Bladder microvascular endothelial cell (primary cell): ENCODE measurements at places on chromosomes 5 and 9. TPM values are rescaled to one million over a fixed set of nuclear protein-coding genes. Genes with fewer than 3 reads are reported as not detected.

FLT4 gene
- 78.0 and 431 TPM in 2 replicates for total RNA-seq

CD14 gene
- 3.2 TPM in 1 of 2 replicates, not detected in the other for total RNA-seq

ENTREP1 gene
- 1.8 and 19.8 TPM in 2 replicates for total RNA-seq

PCDHB7 gene
- 0.16 and 1.5 TPM in 2 replicates for total RNA-seq

TLX3 gene
- not detected in 2 replicates for total RNA-seq

PCDHA7 gene
- total RNA-seq = under 0.01 and 0.06 TPM in 2 replicates

PLEKHG4B gene
- total RNA-seq = 0.06 TPM in 1 of 2 replicates, not detected in the other

TMEM8B gene
- total RNA-seq = 0.16 and 0.57 TPM in 2 replicates

DAPK1 gene
- total RNA-seq = 13.6 and 47.8 TPM in 2 replicates

TMEM252 gene
- total RNA-seq = not detected in 2 replicates

CDC20B gene
- 0.06 TPM in 1 of 2 replicates, not detected in the other for total RNA-seq

IFNA14 gene
- not detected in 2 replicates for total RNA-seq

GNA14 gene
- 2.6 and 69.0 TPM in 2 replicates for total RNA-seq

PCDHGA5 gene
- total RNA-seq = 0.49 and 2.0 TPM in 2 replicates

PCA3 gene
- total RNA-seq = under 0.01 and 0.19 TPM in 2 replicates
